Fibroblast of skin of left quadriceps (primary cell): ENCODE measurements at places on chromosomes 16 and 17.
A peak's percentile ranks its signal among the peaks of the same experiment; 100 is the strongest.

GRCh38 chr16:28986492-28986891 lies 1.6 kb downstream of the LAT start:
- no peak for DNase-seq

- no peak for DNase-seq
These were observed 127.5 kb upstream of the PSMD7 start for GRCh38 chr16:74169066-74169465.

DNA sequence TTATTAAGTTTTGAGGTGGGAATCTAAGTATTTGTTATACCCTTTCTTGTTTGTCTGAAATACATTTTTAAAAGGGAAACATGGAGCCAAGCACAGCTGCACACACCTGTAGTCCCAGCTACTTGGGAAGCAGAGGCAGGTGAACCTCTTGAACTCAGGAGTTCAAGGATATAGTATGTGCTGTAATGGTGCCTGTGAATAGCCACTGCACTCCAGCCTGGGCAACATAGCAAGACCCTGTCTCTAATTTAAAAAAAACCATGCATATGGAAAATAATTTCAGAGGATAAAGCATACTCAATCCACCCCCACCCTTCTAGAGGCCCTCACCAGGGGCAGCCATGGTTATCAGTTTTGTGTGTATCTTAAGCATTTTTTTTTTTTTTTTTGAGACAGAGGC lies 3.4 kb upstream of the DDX19B start:
- DNase-seq = no peak

GRCh38 chr16:66429290-66429962 lies 2.3 kb downstream of the BEAN1 start:
- DNase-seq = no peak

DNA sequence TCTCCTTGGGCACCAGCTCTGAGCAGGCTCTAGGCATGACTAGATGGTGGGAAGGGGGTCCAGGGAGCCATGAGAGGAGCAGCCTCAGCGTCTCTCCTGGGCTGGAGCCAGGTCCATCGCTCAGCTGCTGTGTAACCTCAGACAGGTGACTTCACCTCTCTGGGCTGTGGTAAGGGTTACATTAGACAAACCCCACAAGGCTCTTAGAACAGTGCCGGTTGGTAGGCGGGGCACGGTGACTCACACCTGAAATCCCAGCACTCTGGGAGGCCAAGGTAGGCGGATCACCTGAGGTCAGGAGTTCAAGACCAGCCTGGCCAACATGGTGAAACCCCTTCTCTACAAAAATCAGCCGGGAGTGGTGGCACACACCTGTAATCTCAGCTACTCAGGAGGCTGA lies 18.1 kb upstream of the NPTX1 start:
- no peak for DNase-seq

DNA sequence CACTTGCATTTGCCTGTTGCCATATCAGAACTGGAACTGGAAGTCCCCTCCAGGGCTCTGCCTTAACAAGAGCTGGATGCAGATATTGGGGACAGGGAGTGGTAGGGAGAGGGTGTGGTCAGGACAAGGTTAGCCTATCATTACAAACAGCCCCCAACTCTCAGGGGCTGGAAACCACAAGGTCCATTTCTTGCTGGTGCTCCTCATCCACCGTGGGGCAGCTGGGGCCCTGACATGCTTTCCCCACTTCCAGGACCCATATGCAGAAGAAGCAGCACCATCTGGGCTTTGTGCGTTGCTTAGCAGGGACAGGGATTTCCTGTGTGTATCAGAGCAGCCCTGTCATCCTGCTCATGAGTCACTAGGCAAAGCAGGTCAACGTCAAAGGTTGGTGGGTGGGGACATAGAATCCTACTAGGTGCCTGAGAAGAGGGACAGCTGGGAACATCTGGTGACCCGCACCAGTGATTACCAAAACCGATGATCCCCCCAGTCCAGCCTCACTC lies 26.9 kb downstream of the RGS9 start:
- no peak for DNase-seq

DNA sequence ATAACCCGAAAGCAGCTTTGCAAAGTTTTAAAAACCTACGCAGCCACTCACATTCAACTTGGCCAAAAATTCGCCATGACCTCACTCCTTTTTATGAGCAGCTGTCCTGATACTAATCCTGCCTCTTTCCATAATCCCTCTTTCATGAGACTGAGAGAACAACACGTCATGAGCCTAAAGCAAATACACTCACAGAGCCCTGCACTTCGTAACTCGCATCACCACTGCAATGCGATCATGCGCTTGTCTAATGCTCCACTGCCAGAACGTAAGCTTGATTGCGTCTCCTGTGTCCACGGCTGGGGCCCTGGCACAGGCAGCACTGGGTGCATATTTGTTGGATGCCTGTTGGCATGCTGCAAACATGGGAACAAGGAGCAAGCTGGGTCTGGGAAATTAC lies 36.2 kb downstream of the CDRT4 start:
- no peak for DNase-seq

DNA sequence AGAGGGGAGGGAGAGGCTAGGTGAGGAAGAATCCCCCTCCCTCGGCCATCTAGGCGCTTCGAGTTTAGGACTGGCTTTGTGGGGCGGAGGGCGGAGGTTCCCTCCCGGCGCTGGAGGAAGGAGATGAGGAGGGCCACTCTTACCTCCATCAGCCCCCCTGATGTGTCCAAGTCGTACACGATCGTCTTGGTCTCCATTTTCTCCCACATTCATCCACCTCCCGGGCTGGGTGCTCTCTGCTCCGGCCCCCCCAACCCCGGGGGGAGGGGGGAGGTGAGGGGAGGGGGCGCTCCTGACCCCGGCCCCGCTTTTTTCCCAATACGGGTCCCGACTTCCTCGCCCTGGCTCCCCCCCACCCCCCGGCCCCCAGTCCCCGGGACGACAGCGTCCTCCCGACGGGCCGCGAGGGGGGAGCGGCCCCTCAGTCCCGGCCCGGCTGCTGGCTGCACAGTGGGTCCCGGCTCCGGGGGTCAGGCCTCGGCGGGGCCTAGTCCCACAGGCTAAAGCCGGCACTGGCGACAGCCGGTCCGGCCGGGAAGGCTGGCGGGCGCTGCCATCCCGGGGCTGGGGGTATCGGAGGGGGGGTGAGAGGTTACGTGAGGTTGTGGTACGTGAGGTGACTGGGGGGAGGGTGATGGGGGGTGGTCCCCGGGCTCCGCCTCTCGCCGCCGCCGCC lies 428 bp downstream of the PHF12 start:
- DNase-seq = no peak

GRCh38 chr17:73192206-73192893 lies 505 bp upstream of the COG1 start:
- peak; percentile 27 for DNase-seq

- DNase-seq = no peak
These were observed 13.7 kb downstream of the PPY start for GRCh38 chr17:43928609-43929008.

DNA sequence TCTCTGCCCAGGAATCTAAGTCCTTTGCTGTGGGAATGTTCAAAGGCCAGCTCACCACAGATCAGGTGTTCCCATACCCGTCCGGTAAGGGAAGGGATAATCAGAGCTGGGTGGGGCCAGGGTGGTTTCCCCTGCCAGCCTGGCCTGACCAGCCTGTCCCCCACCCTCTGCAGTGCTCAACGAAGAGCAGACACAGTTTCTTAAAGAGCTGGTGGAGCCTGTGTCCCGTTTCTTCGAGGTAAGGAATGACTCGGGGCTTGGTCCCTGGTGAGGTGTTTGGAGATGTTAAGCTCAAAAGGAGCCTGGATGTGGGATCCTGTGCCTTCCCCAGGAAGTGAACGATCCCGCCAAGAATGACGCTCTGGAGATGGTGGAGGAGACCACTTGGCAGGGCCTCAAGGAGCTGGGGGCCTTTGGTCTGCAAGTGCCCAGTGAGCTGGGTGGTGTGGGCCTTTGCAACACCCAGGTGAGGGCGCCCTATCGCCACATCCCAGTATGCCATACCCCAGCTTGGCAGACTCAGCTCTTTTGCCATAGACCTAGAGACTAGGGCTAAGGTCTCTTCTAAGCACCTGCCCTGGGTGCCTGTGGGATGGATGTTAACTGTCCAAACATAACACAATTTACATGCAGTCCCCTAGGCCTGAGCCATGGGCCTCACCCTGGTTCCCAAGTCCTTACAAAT lies 997 bp downstream of the ACADVL start:
- DNase-seq = no peak

DNA sequence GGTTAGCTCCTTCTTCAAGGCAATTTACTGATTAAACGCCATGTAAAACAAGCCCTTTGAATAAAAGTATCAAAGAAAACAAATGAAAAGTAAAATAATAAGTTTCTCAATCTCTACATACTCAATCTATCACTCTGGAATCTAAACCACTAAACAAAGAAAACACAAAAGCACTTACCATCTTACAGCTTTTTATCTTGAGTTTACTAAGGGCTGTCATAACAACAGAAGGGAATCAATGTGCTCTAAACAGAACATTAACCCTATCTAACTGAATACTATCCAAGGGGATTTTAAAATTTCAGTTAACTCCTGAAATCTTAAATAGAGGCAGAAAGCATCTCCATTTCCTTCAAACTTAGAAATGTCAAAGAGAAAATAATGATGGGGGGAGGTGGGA lies 3.4 kb downstream of the SKA2 start:
- DNase-seq = no peak

- DNase-seq = no peak
These were observed 36.8 kb downstream of the C17orf58 start for GRCh38 chr17:67959510-67959909.

- no peak for DNase-seq
These were observed 25.1 kb downstream of the SOX9 start for GRCh38 chr17:72145962-72146361.

- DNase-seq = no peak
These were observed 5.7 kb downstream of the SNX11 start for GRCh38 chr17:48113201-48113676.

GRCh38 chr17:48006936-48007709 lies 30.5 kb downstream of the COPZ2 start:
- DNase-seq = no peak

DNA sequence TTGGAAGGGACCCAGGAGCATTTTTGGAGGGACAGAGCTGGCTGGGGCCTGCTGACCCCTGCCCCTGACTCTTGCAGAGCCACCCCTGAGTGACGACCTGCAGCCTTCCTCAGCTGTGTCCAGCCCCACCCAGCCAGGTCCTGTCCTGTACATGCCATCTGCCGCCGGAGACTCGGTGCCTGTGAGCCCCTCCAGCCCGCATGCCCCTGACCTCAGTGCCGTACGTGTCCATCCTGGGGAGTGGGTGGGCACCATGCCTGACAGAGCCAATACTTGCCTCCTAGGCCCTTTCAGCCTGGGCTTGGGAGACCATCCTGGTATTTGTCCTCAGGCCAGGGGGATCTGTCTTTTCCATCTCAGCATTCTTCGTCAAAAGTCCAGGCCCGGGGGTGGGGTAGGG lies 27.5 kb downstream of the UNC13D start:
- no peak for DNase-seq

DNA sequence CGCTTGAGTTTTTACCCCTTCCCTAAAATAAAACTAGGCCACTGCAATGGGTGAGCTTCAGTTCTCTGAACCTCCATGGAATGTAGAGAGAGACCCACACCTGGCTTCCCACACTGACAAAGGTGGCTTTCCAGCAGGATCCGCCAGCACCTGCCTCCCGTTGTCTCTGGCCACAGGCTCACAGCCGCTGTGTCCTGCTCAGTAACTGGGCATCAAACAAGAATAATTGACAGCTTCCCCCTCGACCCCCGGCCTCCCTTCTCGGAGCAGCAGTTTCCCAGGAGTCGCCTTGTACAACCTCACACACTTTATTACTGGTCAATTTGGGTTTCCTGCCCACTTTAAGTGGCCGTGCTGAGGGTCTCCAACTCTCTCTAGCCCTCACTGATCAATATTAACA lies 586.1 kb upstream of the PSMD7 start:
- DNase-seq = no peak

DNA sequence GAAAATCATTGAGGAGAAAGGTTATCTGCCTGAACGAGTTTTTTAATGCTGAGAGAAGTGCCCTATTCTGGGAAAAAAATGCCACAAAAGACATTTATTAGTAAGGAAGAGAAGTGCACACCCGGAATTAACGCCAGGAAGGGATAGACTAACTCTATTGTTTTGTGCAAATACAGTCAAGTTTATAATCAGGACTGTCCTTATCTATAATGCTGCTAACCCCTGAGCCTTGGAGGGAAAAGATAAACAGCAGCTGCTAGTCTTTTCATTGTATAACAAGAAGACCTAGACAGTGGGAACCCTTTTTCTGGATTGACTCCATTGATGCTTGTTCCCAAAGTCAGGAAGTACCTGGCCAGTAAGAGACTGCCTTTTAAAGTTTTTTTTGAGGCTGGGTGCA lies 26.5 kb downstream of the BCAS3 start:
- DNase-seq = no peak

DNA sequence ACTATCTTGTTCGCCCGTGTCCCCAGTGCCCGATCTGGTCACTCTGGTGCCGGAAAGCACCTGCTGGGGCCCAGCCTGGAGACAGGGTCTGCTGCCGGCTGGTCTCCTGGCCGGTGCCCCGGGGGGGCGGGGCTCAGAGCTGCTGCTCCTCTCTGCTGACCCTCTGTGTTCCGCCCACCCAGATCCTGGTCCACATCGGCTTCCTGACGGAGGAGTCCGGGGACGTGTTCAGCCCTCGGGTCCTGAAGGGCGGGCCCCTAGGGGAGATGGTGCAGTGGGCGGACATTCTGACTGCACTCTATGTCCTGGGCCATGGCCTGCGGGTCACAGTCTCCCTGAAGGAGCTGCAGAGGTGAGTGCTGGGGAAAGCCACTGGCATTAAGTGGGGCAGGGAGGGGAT lies 37.6 kb downstream of the MGAT5B start:
- no peak for DNase-seq

GRCh38 chr17:44773140-44773539 lies 14.4 kb downstream of the ADAM11 start:
- DNase-seq = no peak

DNA sequence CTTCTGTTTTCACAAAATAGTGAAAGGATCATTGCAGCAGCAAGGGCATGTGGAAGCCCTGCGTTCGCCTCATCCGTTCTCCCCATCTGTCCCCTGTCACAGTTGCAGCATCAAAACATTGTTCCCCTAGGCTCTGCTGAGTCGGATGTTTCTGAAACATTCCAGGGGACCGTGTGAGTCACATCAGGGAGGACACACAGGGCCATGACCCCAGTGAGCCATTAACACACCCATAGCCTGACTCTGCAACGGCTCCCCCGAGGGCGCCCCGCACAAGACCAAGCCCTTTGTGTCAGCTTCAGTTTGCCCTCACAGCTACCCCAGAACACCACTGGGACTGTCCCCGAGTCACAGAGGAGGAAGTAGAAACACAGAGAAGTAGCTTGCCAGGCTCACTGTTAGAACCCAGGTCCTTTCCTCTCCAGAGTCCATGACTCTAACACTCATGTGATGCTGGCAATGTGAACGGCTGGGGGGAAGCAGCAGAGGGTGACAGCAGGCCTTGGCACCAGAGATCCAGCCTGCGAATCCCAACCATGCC lies 63.3 kb upstream of the HSBP1 start:
- no peak for DNase-seq

DNA sequence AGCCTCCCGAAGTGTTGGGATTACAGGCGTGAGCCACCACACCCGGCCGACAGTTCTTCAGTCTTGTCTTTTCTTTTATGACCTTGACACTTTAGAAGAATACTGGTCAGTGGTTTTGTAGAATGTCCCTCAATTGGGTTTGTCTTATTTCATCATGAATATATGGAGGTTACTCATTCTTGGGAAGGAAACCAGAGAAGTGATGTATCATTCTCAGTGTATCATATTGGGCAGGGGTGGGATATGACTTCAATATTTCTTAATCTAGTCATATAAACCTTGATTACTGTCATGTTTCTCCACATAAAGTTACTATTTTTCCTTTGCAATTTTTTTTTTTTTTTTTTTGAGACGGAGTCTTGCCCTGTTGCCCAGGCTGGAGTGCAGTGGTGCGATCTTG lies 36.9 kb downstream of the SNTB2 start:
- no peak for DNase-seq
